Jurkat, Clone E6-1 (cell line): ENCODE measurements at places on chromosomes 11 and 22.
A peak's percentile ranks its signal among the peaks of the same experiment; 100 is the strongest.

- DNase-seq = peak; percentile 82
Observed at GRCh38 chr22:19429950-19430889, 1.3 kb downstream of the HIRA start.

DNA sequence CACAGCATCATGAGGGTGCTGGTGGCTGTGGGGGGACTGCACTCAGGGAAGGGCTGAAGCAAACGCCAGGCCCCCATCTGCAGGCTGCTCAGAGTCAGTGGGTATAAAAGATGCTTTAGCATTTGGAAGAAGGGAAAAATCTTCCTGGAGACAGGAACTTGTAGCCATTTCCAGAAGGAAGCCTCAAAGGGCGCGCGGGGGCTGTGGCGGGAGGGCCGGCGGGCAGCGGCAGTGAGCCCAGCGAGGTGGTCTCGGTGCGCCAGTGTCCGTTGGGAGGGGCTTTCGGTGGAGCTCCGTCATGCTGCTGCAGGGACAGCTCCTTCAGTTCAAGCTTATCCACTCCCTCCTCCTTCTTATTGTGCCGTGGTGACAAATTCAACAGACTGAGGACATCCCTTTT is 63.0 kb upstream of the PITPNB start:
- DNase-seq = no peak

GRCh38 chr11:116773203-116774097 is 663 bp upstream of the BUD13 start:
- no peak for DNase-seq

GRCh38 chr22:43186272-43187170 is at the start of gene TTLL12:
Gene TTLL12 (minus strand): TSS chr22:43187134. CDS start chr22:43187069, 65 bp downstream.
- DNase-seq = no peak

GRCh38 chr11:74327076-74327475 is 15.6 kb upstream of the P4HA3 start:
- DNase-seq = no peak

- DNase-seq = no peak
Observed at GRCh38 chr11:19696073-19696472, 16.6 kb upstream of the NAV2 start.

GRCh38 chr11:529728-530411 is 5.5 kb downstream of the HRAS start:
- no peak for DNase-seq

- no peak for DNase-seq
Observed at GRCh38 chr22:24836282-24836681, 30.3 kb downstream of the SGSM1 start.

- DNase-seq = no peak
Observed at GRCh38 chr11:19811380-19811779, 98.7 kb downstream of the NAV2 start.

DNA sequence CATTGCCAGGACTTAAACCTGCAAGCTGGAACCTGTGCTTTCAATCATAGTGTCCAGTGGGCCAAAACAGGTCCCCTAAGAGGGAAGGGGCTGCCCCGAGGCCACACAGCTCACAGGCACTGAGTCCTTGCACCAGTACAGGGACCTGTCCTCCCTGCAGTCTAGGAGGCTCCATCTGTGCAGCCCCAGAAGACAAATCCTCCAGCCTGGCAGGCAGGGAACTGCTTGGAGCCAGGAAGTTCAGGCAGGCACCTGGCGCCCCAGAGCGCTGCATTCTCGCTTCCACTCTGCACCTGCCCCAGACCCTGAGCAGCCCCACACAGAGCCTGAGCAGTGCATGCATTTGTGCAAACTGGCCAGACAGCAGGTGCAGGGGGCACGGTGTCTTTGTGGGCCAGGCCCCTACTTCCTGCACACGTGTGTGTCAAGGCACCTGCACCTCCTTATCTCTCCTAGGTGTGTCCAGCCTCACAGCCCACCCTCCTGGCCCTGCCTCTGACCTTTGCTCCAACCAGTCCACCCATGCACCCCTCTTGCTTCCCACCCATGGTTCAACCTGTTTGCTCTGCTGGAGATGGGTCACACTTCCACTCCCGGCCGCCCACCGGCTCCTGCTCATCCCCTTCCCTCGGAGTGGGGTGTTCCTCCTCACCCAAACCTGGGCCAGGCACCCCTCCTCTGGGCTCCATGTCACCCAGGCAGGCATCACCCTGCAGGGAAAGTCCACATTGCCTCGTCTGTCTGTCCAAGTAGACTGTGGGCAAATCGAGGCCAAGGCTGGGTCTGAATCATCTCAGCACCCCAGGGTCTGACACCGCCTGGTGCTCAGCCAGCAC is 19.0 kb downstream of the LINC01488 start:
- no peak for DNase-seq

DNA sequence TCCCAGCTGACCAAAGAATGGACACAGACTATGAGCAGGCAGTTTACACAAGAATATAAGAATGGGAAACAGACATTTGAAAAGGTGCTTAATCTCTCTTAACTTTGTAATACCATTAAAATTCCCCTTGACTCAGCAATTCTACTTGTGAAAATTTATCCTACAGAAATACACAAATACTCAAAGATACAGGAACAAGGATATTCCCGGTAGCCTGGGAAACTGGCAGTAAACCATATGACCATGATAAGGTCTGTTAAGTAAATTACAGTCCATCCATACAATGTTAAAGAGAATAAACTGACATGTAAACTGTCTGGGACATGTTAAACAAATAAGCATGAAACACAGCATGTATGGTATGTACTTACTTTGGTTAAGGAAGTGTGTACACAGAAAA is 8.7 kb upstream of the MTFP1 start:
- no peak for DNase-seq

DNA sequence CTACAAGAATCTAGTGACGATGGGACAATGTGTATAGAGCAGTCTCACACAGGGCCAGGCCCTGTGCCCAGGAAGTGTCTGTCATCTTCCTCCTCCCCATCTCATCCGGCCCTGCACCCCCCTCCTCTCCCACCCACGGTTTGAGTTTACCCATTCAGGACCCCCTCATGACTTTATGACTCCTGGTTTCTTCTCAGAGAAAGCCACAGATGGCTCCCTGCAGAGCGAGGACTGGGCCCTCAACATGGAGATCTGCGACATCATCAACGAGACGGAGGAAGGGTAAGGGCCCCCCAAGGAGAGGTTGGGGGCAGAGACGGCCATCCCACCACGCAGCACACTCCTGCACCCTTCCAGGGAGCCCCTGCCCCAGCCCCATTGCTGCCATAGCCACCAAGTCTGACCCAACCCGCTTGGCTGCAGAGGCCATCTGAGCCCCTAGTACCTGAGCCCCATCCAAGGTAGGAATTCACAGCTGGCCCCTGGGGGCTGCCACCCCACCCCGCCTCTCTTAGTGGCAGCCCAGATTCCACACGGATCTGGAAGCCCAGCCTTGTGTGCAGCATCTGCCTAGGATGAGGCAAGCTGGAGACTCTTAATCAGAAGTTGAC is 18.1 kb downstream of the TOM1 start:
- no peak for DNase-seq

- DNase-seq = no peak
Observed at GRCh38 chr11:2883640-2883978, 2.0 kb downstream of the CDKN1C start.

GRCh38 chr11:84566671-84567070 is 1060.5 kb downstream of the DLG2 start:
- DNase-seq = no peak

DNA sequence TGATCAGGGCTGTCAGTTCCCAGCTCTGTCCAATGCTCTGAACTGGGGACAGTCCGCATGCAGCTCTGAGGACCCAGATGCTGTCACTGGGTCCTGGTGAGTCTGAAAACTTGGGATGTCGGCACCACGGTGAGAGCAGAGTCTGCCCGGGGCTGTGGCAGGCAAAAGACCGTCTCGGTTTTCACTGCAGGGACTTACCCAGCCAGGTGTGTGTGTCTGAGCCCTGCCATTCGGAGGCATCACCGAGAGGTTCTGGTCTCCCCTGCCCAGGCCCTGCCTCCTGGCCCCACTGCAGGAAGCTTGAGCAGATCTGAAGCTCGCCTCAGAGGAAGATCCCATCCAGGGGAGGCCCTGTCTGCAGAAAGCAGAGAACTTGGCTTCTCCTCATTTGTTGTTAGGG is 5.2 kb downstream of the TP53AIP1 start:
- DNase-seq = no peak

GRCh38 chr11:9796854-9797253 is 133.0 kb downstream of the SWAP70 start:
- no peak for DNase-seq

- DNase-seq = no peak
Observed at GRCh38 chr22:24231706-24232105, 13.2 kb downstream of the GGT5 start.

- no peak for DNase-seq
Observed at GRCh38 chr11:34631737-34632104, 10.8 kb downstream of the EHF start.

- no peak for DNase-seq
Observed at GRCh38 chr22:19086417-19086816, 35.8 kb downstream of the DGCR2 start.

GRCh38 chr11:34446386-34446785 is 7.7 kb downstream of the CAT start:
- DNase-seq = no peak

- DNase-seq = peak; percentile 98
Observed at GRCh38 chr11:102361086-102362031, 14.3 kb downstream of the BIRC2 start.

- DNase-seq = no peak
Observed at GRCh38 chr11:71442123-71442522, 6.1 kb downstream of the DHCR7 start.

- no peak for DNase-seq
Observed at GRCh38 chr11:34351687-34352469, 5.9 kb downstream of the ABTB2 start.

DNA sequence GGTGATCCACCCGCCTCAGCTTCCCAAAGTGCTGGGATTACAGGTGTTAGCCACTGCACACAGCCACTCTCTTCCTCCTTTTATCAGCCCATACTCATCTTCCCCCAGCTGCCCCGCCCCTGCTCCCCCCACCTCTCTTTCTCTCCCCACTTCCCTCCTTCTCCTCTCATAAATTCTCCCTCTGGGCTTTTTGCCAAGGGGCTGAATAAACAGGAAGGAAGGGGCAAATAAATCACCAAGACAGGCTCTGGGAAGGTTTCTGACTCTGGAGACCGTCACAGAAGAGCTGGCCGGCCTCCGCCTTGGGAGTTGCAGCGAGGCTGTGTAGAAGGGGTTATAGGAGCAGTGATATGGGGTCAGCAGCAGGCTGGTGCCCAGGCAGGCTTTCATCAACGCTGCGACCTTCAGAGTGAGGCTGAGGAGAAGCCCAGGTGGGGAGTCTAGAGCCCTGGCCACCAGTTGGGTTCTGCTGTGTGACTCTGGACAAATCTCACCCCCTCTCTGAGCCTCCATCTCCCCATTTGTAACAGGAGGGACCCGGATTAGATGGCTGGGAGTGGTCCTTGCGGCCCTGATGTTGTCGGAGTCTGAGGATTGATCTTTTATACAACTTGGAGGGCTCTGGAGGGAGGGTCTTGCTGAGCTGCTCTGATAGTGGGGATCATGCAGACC is 62.6 kb upstream of the RASD2 start:
- no peak for DNase-seq

DNA sequence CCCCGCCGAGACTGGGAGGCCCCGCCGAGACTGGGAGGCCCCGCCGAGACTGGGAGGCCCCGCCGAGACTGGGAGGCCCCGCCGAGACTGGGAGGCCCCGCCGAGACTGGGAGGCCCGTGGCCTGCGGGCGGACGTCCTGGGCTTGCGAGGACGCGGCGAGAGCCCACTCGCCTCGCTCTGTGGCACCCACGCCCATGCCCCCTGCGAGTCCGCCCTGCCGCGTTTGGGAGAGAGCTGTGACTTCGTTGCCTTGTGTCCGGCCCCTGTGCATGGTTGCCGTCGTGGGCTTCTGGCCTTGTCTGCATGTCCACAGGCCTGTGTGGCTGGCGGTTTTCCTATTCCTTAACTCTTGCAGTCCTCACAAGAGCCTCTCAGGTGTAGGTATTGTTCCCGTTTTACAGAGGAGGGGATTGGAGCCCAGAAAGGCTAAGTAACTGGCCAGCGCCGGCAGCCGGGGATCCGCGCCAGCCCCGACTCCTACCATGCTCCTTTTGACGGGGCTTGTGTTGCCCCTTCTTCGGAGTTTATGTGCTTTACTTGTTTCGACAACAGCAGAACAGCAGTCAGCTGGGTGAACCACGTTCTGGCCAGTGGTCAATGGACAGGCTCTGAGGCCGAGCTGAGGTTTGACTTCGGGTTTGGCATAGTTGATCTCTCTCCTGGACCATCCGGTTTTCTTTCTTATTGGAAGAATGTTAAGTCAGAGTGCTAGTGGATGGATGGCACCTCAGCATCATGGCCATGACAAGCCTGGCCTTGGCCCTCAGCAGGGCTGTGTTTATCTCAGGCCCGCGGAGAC is 741 bp downstream of the PHRF1 start:
- no peak for DNase-seq

DNA sequence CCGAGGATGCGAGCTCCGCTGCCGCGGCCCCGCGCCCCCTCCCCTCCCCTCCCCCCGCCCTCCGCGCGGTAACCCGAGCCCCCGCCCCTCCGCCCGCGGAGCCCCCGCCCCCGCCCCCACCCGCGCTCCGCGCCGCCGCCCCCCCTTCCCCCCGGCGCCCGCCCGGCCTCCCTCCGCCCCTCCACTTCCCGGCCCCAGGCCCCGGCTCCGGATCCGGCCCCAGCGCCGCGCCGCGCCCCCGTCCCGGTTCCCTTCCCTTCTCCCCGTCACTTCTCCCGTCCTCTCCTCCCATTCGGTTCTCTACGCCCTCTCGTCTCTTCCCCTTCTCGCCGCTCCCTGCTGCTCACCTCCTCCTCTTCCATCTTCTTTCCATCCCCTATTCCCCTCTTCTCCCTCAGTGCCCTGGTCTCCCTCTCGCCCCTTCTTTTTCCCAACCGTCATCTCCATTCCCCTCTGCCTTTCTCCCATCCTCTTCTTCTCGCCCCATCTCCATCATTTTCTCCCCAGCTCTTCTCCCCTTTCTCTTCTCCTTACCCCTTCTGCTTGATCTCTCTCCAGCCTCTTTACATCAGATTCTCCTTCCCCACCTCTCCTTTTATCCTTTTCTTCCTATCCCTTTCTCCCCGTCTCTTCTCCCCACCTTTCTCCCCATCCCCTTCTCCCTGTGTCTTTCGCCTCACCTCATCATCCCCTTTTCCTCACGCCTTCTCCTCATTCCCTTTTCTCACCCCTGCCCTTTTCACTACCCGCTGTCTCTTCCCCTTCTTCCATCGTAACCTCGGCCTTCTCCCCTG is at the start of gene DCHS1:
TSS of gene DCHS1 (minus strand) at position 20 of the 794 bp plus-strand sequence. CDS start 14,196 bp downstream, outside the sequence.
- no peak for DNase-seq
